ENCODE measurements at places on chromosomes 6 and 20.

DNA sequence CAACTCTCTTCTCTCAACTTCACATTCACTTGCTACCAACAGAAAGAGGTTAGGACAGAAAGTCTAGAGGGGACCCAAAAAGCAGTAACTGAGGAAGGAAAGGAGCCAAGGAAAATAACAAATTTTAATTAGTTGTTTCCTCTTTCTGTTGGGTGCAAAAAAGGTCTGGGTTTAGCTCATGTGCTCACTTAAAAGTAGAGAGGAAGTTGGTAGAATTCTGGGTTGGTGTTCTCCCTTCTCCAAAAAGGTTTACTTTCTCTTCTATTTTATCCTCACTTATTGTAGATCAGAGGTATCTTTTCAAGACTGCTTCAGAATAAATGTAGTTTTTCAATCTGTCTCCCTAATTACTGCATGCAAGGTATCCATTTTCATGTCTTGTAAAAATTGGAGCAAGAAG, 42.8 kb downstream of the MAP3K7 start:
- no peak for DNase-seq

GRCh38 chr20:4484379-4484997, 237.2 kb upstream of the PRND start:
- DNase-seq = no peak

DNA sequence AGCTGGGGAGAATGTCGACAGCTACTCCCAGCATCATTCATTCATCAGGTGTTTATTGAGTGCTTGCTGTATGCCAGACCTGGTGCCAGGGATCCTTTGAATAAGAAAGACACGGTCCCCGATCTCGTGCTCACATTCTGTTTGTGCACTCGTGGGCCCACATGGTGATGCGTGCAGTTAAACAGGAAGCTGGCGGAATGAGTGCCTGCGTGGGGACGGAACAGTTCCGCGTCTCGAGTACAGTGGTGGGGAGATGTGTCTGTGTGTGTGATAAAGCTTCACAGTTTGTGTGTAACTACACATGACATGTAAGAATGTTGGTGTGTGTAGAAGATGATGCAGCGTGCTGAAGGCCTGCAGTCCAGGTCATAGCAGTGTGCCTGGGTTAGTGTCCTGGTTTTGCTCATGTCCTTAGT, 6.5 kb downstream of the RBM38 start:
- DNase-seq = peak; percentile 64

DNA sequence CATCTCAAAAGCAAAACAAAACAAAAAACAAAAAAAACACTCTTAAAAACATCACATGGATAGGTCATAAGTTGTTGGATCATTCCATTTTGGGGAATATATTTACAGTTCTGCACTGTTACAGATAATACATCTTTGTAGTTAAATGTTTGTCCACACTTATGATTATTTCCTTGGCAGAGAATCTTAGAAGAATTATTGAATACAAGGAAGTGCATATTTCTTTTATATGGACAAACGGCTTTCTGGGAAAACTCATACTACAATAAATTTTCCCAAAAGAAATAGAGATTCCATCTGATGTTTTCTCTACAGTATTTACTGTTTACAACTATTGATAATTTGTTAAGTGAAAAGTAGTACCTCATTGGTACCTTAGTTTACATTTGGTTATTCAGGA, 33.8 kb downstream of the GMPR start:
- no peak for DNase-seq

DNA sequence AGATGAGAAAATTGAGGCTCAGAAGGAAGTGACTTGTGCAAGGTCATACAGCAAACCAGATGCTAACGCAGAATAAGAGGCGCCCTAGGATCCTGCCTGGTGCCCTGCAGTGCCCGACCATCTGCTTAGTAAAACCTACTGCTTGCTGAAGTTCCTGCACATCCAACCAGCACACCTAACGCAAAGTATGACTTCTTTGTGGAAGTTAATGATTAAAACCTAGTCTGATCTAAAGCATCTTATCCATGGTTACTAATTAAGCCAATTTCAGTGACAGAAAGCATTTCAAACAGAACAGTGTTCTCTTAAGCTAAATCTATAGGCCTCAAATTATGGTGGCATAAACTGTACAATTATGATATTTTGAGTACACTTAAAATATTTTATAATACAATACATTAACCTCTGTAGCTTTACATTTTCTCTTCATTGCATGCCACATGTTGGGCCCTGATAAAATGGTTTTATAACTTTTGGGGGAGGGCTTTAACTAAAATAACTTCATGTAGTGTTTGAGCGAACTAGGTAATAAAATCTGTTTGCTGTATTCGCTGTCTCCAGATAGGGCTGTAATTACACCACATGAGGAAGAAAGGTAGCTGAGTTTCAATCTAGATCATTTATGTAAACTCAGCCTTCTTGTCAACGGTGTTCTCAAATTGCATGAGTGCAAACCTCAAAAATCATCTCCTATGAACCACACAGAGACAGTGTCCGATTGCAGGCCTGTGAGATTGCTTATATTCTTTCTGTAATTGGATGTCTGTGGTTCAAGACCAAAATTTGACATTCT, 37.5 kb upstream of the BEND3 start:
- DNase-seq = no peak

DNA sequence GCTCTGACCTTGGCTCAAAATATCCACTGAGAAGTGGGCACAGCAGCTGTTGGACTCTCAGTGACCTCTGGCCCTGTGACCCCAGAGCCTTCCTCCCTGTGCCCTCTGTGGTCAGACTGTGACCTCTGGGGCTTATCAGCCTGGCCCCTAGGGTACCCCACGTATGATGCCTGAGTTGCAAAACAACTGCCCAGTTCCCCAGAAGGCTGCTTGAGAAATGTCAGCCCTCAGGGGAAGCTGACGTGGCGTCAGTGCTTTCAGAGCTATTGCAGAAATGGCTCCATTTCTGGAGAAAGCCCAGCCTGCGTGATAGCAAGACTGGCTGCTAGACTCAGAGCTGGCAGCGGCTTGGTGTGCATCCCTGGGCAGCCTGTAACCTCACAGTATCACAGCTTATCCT, 31.5 kb upstream of the TGM2 start:
- no peak for DNase-seq

DNA sequence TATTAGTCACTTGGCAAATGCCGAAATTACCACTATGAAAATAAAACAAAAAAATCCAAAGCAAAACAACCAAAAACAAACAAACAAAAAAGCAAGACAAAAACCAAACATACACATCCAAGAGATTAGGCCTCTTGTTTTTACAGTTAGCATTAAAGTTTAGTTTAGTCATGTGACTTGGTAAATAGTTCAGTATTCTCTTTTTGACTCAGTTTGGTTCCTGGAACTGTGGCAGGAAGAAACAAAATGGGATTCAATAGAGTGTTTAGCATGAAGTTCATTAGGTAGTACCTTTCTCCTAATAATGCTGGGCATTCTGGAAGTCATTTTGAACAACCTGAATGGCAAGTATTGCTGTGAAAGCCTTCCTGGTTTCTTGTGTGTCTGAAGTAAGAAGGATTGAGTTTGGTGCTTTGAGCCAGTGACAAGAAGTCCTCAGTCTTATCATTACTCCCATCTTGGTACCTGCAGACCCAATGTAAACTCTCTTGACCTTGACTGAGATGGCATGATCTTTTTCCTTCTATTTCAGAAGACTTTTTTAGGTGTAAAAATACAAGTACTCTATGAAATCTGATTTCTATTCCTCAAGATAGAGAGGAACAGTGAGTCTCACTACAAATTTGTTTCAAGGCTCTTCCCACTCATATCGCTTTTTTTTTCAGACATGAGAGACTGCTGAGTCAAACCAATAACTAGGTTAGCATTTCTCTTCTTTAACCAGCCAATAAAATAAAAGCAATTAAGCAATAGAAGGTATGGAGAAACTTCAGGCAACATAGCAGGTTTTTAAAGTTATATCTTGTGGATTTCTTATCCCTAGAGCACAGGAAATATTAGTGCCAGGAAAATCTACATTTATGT, 223.6 kb upstream of the PREP start:
- no peak for DNase-seq

- no peak for DNase-seq
Observed at GRCh38 chr6:70520575-70520974, 46.2 kb upstream of the SDHAF4 start.

DNA sequence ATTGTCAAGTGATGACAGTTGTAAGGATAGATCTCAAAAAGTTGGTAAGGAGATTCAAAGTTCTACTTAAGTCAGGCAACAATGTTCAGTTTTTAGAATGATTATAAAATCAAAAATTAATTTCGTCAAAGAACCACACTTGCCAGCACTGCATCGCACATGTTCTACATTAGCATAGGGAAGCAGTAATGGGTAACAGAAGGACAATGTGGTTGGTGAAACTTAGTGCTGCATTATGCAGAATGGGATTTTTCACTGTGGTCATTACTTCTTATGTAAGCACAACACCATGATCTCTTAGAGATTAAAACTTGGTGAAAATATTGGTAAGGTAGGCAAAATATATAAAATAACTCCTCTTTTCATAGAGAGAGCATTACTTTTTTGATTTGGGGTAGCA, 173.7 kb upstream of the THEMIS start:
- no peak for DNase-seq

DNA sequence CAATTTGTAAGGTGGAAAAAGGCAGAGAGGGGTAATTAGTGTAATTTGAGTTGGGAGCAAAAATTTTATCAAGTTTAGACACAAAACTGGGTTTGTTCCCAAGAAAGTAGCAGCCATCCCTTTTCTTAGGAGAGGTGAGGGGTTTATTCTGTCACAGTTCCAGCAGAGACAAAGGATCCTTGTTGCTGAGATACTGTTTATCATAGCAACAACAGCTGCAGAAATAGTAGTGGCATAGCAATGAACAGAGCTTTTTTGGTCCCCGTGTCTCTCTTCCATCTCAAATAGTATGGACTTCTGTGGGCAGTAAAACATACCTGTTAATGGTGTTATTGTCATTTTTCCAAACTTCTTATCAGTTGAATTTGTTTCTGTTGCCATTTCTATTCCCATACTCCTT, 23.9 kb downstream of the ZKSCAN8 start:
- DNase-seq = no peak

- no peak for DNase-seq
Observed at GRCh38 chr6:91081452-91082067, 494.7 kb upstream of the MAP3K7 start.

DNA sequence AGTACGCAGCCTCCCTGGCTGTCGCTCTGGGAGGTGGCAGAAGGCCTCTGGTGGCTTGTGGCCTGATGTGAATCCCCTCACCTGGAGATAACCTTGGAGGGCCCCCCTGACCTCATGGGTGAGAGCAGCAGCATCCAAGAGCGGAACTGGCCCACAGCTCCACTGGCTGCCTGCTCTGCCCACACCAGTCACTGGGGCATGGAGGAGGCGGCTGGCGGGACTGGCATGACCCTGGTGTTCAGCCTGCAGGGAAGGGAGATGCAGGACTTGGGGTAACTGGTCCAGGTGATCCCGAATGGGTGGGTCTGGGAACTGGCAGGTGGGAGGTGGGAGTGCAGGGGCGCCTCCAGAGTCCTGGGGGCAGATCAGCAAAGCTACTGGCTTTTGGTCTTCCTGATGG, 10.6 kb upstream of the DSN1 start:
- no peak for DNase-seq

- no peak for DNase-seq
Observed at GRCh38 chr6:142676027-142676443, 268.9 kb downstream of the HIVEP2 start.

DNA sequence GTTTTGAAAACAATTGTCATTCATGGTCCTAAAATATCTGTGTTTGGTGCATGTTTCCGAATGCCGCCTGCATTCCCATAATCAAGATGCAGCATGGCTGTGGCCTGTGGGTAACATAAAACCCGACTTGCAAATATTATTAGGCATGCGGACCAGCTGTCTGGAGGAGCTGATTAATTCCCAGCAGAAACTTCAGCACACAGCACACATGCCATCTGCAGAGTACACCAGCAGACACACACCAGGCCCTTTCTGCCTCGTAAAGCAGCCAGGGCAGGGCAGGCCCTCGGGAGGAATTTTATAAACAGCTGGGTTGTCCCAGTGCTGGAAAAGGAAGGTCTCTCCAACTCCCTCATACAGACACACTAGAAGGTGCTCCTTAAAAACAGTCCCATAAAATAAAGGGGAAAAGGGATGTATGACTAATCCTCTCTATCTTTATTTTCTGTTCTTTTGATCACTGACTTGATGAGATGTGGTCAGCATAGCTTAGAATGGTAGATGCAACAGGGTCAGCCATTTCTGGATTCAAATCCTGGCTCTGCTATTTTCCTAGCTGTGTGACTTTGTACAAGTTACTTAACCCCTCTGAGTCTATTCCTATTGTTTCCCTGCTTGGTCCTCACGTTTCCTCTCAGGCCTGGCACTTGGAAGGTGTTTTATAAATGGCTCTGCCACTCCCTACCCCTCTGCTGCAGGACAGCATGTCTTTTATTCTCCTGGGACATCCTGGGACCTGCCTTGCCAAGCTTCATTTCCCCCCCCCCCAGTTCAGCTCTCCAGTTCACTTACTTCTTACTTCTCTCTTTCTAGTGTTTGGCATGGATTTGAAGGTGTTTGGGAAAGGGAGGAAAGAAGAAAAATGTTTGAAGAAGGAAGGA, 85.9 kb upstream of the TRAF3IP2 start:
- DNase-seq = no peak

DNA sequence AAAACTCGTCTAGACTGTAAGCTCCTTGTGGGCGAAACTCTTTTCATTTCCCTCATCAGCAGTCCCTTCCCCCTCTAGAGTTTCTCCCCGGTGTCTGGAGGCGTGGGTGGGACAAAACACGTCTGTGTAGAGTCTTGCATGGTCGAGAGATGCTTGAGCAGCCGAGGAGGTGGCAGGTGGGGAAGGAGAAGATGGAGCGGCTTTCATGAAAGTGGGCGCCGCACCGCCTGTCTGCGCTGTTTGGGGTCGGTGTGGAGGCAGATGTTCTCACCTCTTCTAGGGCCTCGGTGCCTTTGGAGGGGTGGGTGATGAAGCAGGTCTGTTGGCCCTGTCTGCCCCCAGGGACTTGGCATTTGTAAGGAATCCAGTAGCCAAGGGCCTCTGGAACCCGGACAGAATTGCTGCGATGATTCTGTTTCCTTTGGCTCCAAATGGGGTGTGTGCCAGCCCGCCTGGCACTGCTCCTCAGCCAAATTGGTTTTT, 1.2 kb downstream of the BRPF3 start:
- DNase-seq = no peak

DNA sequence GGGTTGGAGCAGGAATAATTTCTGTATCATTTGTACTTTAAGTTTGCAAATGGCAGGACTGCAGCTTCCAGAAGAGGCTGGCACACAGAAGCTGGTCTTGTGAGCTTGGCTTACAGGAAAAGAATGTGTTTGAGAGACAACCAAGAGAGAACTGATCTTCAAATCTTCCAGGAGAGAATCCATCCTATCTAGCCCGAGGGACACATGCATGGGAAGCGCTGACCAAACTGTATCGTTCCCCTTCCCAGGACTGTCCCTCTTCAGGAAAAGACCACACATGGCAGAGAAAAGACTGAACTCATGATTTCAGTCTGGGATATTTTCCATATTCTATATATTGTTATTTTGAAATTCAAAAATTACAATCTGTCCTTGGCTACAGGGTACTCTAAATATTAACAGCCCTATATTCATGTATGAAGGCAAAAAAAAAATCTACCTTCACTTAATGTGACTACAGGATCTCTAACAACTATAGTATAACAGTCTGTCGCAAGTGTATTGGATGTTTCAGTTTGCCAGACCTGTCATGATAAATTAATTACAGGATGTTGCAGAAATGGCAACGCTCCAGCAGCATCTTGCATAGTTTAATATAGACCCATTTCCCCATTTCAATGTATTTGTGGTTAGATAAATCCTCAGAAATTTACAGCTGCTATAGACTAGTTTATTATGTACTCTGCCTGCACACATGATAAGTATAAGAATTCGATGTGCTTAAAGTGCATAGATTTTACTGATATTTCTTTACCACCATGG, 99.4 kb downstream of the MYB start:
- no peak for DNase-seq
